ENCODE measurements at places on chromosomes 7 and 10. TPM values are rescaled to one million over a fixed set of nuclear protein-coding genes. Genes with fewer than 3 reads are reported as not detected.

Gene FAM13C
- not detected for total RNA-seq

Gene ACTR3C
- total RNA-seq, result 22.1 TPM

Gene ZPBP
- total RNA-seq, result not detected

Gene ANXA8
- total RNA-seq, result 1.4 TPM

Gene POLR1F
- total RNA-seq, result 28.1 TPM

Gene HNRNPH3
- 44.5 TPM for total RNA-seq

Gene TBC1D12
- total RNA-seq, result 9.8 TPM

GRCh38 chr10:71899665-71900412 is 48.8 kb upstream of the PSAP start:
- DNase-seq, result no peak

DNA sequence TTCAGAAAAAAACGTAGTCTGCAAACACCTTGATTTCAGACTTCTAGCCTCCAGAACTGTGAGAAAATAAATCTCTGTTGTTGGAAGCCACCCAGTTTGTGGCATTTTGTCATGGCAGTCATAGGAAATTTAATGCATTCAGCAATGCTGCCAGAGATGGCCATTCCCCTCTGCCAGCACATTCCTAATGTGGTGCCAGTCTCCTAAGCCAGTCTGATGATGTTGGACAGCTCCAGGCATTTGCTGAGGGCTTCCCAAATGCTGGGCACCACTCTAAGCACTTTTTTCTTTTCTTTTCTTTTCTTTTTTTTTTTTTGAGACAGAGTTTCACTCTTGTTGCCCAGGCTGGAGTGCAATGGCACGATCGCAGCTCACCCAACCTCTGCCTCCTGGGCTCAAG is 666.7 kb upstream of the C7orf33 start:
- no peak for DNase-seq

GRCh38 chr7:156638443-156639077 is 2.0 kb upstream of the RNF32 start:
- no peak for DNase-seq

DNA sequence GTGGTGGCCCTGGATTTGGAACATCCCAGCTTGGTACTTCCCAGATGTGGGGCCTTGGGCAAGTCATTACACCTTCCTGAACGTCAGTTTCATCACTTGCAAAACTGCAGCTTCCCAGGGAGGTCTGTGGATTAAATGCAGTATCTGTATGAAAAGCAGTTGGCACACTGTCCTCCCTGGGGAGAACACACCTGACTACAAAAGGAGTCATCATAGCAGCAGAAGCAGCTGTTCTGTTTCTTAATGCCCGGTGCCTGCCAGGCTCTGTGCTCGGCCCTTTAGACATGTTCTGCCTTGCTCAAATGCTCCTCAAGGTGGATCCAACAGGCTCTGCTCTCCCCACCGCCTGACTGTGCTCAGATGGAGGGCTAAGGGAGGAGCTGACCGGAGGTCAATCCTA is 31.0 kb downstream of the CDCA7L start:
- no peak for DNase-seq

- no peak for DNase-seq
Measured at GRCh38 chr10:52314822-52315552, 906 bp downstream of the DKK1 start.

- DNase-seq, result no peak
Measured at GRCh38 chr10:110834629-110835301, 37.0 kb upstream of the PDCD4 start.
